ENCODE measurements at places on chromosomes 7 and 10. TPM values are rescaled to one million over a fixed set of nuclear protein-coding genes. Genes with fewer than 3 reads are reported as not detected.

DNA sequence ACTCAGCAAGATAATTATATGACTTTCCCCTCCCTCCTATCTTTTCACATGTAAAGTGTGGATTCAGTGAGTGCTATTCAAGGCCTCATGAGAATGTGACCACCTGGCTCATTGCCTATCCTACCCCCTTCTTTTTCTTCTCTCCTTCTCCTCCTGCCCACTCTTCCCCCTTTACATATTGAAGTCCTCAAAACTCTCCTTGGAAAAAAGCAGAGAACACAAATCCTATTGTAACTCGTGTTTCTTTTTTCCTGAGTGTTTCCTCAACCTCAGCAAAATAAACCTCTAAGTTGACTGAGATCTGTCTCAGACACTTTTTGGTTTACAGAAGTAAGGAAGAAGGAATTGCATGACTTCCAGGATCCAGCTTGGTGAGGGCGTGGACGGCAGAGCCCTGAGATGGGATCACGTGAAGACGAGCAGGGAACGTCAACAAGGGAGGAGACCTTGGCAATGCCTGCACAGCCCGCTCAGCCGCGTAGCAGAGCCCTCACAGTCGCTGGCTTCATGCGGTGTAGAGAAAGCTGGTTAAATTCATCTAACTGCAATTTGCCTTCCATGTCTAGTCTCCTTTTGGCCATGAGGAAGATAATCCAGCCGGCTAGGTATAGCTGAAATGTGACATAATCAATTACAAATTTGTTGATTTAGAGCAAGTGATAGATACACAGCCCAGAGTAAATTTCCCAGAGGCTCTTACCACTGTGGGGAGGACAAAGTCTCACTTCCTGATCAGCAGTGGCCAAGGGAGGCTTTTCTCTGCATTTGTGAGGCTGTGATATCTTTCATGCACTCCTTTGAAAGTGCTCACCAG is 75.7 kb downstream of the LYZL2 start:
- no peak for DNase-seq

DNA sequence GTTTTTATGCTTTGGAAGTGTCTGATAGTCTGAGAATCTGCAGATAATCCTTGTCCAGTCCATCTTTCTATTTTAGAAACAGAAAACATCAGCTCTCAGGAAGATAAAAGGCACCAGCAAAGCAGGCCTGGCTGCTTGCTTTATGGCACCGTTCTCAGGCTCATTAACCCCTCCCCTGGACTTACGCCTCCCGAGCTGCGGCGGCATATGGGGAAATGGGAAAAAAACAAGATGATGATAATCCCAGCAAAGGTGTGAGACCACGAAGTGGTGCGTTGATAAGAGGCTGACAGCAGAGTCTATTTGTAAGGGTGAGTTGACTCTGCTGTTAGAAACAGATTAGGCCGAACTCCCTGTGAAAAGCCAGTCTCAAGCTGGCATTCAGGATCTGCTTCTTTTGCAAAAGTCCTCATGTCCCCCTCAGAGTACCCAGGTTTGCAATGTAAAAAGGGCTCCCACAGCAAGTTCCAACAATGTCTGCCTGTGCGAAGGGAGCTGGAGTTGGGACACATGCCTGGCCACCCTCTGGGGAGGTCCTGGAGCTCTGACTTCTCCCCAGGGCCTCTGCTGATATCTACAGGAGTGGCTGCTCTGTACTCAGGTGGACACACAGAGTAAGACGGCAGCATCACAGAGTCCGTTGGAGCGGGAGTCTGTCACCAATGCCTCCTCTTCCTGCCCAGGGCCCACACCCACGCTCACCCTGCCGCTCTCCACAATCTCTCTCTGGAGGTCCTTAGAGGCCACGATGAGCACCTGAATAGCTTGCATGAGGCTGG is 54.3 kb downstream of the SPDYE5 start:
- DNase-seq = no peak

GRCh38 chr7:84904561-84904960 is 282.3 kb downstream of the SEMA3D start:
- DNase-seq = no peak

DNA sequence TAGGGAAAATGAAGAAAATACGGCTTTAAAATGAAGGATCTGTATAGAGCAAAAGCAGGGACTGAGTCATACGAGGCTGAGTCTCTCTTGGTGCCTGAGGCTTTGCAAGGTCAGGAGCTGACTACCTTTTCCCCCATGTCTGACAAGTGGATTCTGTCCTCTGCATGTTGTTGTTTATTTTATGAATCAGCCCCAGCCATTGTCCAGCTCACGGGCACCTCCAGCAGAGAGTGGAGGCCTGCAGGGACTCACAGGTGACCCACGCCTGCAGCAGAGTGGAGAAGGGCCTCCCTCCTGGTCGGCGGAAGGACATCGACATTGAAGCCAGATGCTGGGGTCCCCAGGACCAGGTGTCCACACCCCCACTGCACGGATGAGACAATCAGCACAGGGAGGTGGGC is 233.9 kb downstream of the WDR37 start:
- DNase-seq = no peak

SLC26A3 gene
- polyA plus RNA-seq = not detected
